ENCODE measurements at places on chromosomes 13 and 19. TPM values are rescaled to one million over a fixed set of nuclear protein-coding genes. Genes with fewer than 3 reads are reported as not detected.

BRSK1 gene
- 31.0 TPM for total RNA-seq

DIAPH3 gene
- total RNA-seq: 10.0 TPM

WDFY2 gene
- 4.1 TPM for total RNA-seq

DNA sequence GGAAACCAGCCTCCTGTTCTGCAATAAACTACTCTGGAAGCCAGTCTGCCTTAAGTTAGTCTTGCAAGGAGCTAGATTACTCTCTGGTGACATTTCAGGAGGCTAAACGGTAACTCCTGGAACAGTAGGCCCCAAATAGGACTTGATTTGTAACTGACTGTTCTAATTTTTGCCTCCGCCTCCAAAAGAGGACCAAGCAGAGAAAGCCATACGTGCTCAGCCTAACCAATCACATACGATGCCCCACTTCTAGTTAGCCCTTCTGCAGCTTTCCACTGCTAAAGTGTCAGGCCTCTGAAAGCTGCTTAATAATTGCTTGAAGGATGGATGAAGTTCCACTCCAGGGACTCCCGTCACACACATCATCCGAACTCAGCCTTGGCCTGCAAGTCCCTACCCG lies 744 bp downstream of the ZNF805 start:
- peak; percentile 65 for DNase-seq

GRCh38 chr19:41785653-41786052 lies 10.7 kb upstream of the CEACAM3 start:
- DNase-seq: peak; percentile 87

DNA sequence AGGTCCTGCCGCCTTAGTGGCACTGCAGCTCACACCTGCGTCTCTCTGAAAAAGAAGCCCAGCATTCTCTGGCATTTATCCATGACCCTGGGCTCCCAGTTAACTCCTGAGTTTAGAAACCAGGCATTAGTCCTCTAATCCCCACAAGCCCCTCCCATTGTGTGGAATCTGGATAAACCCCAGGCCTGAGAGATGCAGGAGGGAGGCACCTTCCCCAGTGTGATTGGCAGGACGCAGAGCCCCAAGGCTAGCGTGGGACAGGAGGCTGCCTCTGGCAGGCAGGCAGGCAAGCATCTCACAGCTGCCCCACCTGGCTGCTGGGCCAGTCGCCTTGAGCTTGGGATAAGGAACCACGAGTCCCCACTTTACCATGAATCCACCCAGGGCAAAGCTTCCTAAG lies 11.0 kb upstream of the SERPINE3 start:
- no peak for DNase-seq

DNA sequence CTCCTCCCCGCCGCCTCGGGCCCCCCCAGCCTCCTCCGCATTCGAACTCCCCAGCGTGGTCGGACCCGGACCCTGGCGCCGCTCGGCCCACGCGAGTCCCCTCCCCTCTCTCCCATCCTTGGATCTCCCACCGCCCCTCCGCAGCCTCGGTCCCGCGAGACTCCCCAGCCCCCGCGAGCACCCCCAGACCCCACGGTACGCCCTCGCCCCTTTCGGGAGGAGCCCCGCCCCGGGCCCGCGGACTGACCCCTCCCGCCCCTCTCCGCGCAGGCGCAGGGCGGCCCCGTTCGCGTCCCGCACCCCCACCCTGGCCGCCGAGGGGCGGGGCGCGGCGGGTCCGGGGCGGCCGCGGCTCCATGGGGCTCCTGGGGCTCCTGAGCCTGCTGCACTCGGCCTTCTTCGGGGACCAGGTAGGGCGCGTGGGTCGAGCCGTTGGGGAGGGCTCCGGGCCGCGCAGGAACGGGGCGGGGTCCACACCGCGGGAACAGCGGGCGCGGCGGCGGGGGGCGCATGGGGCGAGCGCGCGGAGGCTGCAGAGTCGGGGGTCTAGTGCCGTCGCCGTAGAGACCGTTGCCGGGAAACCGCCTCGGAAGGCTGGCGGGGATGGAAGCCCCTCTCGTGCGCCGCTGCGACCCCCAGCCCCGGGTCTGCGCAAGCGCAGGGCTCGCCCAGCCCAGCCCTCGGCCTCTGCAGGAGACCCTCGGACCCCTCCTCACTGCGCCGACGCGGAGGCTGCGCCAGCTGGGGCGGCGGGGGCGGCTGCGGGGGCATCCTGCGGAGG lies 3.8 kb upstream of the APC2 start:
- DNase-seq: peak; percentile 41

DNA sequence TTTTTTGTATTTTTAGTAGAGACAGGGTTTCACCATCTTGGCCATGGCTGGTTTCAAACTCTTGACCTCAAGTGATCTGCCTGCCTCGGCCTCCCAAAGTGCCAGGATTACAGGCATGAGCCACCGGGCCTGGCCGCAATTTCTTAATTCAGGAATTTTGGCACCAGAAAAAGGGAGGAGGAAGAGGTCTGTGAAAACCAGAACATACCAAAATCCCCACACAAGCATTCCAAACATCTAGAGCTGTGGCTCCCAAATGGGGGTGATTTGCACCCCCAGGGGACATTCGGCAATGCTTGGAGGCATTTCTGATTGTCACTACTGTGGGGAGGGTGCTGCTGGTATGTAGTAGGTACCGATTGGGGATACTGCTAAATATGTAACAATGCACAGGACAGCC lies 40.2 kb upstream of the ABCC4 start:
- no peak for DNase-seq

DNA sequence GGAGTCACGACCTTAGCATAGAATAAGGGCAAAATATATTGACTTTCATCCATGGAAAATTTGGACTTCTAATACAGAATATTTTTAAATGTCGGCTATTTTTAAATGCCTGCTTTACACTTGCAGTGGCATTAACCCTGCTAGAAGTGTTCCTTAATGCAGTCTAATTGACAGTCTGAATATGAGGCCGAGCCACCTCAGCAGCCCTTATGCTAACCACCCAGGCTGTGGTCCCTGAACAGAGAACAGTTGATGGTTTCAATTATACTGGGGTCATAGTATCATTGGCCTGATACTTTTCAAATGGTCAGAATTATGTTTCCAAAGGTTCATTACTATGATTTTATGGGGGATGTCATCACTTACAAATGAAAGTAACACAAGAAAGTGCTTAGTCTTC lies 764.7 kb upstream of the SLITRK1 start:
- no peak for DNase-seq

GRCh38 chr19:1360818-1361461 lies 22.8 kb upstream of the NDUFS7 start:
- no peak for DNase-seq

- no peak for DNase-seq
Measured at GRCh38 chr13:28548872-28549271, 53.9 kb upstream of the FLT1 start.
